ENCODE measurements at places on chromosomes 3 and 15.

DNA sequence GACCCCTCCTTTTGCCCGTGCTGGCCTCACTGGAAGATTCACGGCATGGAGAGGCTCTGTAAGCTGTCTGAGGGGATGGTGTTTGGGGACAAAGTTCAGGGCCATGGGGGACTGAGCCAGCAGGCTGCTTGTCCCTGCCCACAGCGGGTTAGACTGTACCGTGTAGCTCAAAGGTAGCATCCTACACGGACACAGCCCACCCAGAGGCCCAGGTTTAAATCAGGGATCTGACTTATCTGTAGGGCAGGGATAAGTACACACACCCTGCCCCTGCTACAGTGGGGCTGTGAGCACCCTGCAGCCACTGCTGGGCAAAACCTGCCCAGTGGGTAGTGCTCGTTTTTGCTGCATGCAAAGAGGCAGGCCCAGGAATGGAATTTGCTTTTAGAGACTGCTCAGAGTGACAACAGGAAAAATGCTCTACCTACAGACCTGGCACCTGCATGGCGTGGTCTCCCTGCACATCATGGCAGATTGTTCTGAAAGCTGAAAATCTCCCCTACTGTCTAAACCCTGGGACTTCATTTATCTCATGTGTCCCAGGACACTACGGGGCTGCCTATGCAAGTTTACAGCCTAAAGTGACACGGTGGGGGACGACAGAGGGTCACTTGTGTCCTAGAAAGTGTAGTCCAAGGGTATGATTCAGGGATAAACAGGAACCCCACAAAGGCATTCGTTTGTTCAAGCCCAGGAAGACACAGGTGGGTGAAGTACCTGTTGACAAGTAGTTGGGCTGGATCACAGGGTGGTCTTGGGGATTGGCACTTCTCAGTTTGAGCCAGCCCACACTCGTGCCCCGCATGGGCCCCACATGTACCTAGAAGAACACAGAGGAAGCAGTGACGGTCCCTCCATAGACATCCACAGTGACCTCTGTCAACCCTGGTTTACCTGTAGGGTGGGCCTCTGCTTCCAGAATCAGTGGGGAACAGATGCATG, 27.7 kb downstream of the CHDH start:
- peaks cover 2% of the 10 kb centered on the region for H3K27me3 ChIP-seq
- H3K27ac ChIP-seq, result no peak overlapping the region
- DNase-seq, result peak; percentile 4
- H3K4me3 ChIP-seq, result no peak overlapping the region

DNA sequence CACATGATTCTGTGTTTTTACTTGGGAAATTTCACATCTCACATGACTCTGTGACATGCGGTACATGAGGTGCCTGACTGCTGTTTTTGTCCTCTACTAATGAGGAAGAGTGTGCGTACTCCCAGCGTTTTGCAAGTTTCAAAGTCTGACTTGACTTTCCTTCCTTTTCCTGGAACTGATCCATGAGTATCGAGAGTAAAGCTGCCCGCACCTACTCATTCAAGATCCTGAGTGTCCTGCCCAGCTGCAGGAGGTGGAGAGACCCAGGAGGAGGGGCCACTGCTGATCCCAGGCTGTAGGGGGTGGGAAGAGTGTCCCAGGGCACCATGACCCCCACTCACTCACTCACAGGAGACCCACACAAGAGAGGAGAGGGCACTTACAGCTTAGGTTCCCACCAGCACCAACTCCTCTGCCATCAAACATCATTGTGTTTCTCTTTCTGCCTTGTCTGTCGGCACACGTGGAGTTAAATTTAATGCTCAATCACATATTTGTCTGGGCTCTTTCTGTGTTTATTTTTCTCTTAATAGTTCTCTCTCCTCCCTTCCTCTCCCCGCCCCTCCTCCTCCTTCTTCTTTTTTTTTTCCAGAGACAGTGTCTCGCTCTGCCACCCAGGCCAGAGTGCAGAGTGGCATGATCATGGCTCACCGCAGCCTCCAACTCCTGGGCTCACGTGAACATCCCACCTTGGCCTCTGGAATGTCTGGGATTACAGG, 1.4 kb downstream of the CCR5AS start:
- no peak overlapping the region for H3K4me3 ChIP-seq
- peaks cover 13% of the 10 kb centered on the region for H3K4me1 ChIP-seq
- no peak for DNase-seq
- H3K27ac ChIP-seq, result no peak overlapping the region
- no peaks in the 10 kb centered on the region for H3K36me3 ChIP-seq

DNA sequence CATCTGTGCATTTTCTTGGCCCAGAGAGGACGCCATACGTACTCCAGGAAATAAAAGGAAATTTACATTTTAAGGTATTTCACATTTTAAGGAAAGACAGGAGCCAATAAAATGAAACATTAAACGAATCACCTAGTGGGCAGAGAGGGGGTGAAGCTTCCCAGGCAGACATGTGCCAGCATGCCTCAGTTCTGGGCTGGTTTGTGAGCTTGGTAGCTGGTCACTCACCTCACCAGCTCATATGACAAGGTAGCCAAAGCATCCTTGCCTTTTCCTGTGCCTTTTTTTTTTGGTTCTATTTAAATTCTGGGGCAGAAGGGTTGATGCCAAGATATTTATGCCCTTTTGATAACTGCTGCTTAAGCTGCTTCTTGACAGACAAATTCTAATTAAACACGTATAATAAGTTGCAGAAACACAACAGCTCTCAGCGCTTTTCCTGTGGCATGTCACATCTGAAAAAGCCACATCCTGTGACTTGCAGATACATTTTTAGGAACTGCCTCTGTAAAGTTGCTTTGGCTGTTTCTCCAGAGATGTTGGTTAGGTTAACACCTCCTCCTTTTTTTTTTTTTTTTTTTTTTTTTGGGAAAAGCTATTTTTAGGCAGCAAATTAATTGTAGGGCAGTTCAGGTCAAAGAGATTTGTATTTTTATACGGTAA, 218.6 kb downstream of the PDCD6IP start:
- H3K4me1 ChIP-seq, result peaks cover 18% of the 10 kb centered on the region
- H3K27ac ChIP-seq, result no peak overlapping the region
- H3K4me3 ChIP-seq, result no peak overlapping the region
- no peaks in the 10 kb centered on the region for H3K27me3 ChIP-seq

DNA sequence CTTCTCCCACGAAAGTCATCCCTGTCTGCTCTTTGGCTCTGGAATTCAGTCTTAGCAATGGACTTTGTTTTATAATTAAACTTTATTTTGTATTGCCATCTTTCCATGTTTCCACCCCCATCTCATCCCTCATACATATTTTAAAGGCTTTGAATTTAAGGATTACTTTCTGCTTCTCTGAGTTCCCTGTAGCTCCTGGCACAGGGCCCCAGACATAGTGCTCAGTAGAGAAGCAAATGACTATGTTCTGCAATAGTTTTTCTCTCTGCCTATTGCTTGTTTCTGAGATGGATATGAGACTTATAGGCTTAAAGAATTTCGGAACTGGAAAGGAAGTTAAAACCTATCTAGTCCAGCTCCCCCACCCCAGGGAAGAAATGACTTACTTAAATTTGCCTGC, 197.0 kb downstream of the LPP start:
- H3K27me3 ChIP-seq, result no peaks in the 10 kb centered on the region
- peaks cover 2% of the 10 kb centered on the region for H3K36me3 ChIP-seq
- H3K27ac ChIP-seq, result no peak overlapping the region
- DNase-seq, result no peak
- no peak overlapping the region for H3K4me3 ChIP-seq

All from activated CD4-positive, alpha-beta memory T cell treated with anti-CD3 and anti-CD28 coated beads for 36 hours (primary cell).